Activated CD8-positive, alpha-beta memory T cell treated with anti-CD3 and anti-CD28 coated beads for 4 hours (primary cell): ENCODE measurements at places on chromosomes 3 and 15.

- no peak for DNase-seq
Observed at GRCh38 chr3:106161246-106161645, 292.4 kb upstream of the CBLB start.

- no peak for DNase-seq
Observed at GRCh38 chr3:71707595-71707994, 17.6 kb downstream of the EIF4E3 start.

- DNase-seq: no peak
Observed at GRCh38 chr15:89662893-89663626, 7.8 kb upstream of the KIF7 start.

DNA sequence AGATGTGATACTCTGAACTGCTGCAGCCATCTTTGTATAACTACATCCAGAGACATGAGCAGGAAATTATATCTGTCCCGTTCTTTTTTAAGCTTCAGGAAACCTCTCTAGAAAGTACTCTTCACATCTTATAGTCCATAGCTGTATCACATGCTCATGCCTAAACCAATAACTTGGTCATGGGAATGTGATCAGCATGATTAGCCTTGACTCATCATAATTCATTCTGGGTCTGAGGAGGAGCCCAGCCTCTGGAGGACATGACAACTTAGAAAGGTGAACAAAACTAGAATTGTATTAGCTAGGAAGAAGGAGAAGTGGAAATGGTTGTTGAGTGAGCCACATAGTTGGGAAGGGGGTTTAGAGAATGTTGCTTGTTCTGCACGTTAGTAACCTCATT is 12.9 kb downstream of the PPM1L start:
- DNase-seq: no peak

DNA sequence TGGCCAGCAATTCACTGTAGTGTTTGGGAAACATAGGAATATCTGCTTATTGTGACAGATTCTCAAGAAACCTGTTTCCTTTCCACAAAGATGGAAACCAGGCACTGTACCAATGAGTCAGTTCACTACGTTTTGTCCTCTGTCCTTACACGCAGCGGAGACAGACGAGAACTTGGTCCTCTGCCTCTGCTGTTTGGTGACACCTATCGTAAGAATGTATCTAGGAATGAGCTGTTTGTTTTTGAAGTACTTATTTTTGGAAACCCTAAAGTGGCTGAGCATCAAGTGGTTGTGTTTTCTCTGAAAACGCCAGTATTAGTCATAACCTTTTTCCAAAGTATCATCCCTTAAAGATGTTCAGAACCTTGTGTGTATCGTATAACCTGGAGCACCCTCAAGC is 93.0 kb downstream of the PGPEP1L start:
- DNase-seq: no peak

- no peak for DNase-seq
Observed at GRCh38 chr15:89230277-89230676, 8.9 kb upstream of the RLBP1 start.
